Effector memory CD8-positive, alpha-beta T cell (primary cell): ENCODE measurements at places on chromosomes 2 and 18.

DNA sequence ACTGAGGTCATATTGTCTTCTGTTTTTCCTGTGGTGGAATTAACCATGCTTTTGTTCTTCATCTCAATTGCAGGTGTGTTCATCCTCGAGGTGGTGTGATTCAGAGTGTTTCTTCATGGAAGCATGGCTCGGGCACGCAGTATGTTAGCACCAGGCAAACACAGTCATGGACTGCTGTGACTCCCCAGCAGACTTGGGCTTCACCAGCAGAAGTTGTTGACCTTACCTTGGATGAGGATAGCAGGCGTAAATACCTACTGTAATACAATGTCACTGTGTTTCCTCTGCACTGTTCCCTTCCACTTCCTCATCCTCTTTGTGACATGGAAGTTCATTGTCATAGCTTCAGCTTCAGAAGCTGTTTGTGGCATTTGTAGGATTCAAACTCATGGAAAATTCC is 158.7 kb downstream of the HAUS1 start:
- DNase-seq: no peak

- no peak for DNase-seq
Observed at GRCh38 chr2:64967601-64968000, 21.6 kb upstream of the SLC1A4 start.

- DNase-seq: no peak
Observed at GRCh38 chr2:225512876-225513540, 113.5 kb downstream of the NYAP2 start.

DNA sequence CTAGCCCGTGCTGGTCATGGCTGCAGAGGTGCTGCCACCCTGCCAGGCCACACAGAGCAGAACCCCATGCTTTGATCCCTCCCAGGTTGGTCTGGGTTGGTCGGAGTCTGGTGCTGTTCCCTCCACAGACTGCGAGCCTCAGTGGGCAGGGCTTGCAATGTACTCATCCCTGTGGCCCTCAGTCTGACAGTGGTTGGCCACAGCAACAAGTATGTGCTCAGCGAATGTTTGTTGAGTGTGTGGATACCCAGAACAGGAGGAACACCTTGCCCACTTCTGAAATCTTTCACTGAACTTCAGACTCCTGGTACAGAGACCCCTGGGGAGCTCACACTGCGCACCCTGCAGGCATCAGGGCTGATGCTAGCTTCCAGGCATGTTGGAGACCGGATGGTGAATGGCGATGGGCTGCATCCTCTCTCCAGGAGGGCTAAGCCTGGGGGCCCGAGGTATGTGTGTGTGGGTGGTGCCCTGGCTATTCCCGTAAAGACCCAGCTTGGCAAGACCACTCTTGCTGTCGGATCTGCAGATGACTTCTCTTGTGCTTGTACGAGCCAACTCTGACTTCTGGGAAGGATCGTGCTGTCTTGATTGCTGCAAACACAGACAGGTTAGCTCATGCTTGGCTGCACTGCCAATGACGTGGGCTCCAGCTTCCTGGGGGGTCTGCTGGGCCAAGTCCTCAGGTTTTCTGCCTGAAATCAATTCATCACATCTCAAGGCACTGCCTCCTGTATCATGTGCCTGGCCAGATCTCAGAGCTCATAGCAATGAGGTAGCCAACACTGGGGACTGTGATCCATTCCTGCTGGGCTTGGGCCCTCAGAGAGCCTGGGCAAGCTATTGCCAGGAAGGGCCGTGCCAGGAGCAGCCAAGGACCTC is 43.7 kb downstream of the RHOB start:
- DNase-seq: no peak

- no peak for DNase-seq
Observed at GRCh38 chr2:56127463-56128152, 56.2 kb upstream of the CCDC85A start.

DNA sequence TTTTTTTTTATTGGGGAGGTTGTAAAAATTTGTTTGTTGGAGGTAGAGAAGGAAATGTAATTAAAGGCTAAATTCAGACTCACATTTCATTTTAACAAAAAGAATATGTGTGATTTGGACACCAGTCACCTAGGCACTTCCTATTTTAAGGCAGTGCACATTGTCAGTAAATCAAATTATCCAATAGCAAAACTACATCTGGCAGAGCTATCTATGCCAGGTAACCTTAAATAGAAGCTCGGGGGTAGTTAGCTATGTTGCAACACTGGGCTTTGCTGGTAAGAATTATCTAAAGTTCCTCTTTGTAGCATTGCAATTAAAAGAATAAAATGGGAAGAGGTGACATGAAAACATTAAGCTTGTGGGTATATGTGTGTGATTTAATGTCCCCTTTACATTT is 1064.4 kb upstream of the ZEB2 start:
- no peak for DNase-seq

- no peak for DNase-seq
Observed at GRCh38 chr2:15271276-15271675, 289.9 kb downstream of the NBAS start.

GRCh38 chr2:39424951-39425350 is 12.1 kb downstream of the MAP4K3 start:
- no peak for DNase-seq

DNA sequence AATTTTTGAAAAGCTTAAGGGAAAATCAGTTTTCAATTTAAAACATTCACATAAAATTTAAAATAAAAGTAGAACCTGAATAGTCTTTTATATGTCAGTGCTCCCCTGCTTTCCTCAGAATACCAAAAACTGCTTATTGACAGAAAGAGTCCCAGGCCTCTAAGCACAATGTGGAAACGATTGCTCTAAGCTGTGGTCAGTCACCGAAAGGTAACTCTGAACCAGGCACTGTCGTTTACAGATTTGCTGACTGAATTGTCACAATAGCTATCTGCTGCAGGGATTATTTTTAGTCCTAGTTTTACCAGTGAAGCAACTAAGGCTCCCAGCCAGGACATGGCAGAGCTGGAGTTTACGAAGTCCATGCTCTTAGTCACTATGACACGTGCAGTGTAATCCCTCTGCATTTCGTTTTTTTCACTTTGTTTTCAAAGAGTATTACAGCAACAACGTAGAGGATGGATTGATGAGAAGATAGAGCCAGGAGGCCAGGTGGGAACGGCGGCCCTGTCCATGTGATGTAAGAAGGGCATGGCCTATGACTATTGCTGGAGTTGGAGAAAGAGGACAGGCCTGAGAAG is 28.1 kb upstream of the TMEM247 start:
- no peak for DNase-seq

DNA sequence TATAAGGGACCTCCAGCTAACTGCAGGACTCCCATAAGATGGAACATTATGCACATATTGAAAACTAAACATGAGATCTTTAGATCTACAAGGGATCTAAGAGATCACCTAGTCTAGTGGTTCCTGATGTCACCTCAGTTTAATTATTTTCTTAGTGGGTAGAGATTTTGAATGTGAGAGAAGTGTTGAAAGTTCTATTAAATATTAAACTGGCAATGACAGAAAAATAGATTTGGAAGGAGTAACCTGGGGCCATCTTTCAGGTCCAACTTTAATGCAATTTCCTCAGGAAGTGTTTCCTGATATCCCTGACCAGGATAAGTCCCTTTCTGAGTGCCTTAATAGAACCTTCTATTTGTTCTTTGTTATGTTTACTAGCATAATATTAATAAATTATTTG is 29.1 kb upstream of the CPS1 start:
- DNase-seq: no peak

- no peak for DNase-seq
Observed at GRCh38 chr2:121038431-121038830, 246.6 kb downstream of the TFCP2L1 start.

- DNase-seq: no peak
Observed at GRCh38 chr18:42545825-42546224, 569.7 kb downstream of the RIT2 start.

DNA sequence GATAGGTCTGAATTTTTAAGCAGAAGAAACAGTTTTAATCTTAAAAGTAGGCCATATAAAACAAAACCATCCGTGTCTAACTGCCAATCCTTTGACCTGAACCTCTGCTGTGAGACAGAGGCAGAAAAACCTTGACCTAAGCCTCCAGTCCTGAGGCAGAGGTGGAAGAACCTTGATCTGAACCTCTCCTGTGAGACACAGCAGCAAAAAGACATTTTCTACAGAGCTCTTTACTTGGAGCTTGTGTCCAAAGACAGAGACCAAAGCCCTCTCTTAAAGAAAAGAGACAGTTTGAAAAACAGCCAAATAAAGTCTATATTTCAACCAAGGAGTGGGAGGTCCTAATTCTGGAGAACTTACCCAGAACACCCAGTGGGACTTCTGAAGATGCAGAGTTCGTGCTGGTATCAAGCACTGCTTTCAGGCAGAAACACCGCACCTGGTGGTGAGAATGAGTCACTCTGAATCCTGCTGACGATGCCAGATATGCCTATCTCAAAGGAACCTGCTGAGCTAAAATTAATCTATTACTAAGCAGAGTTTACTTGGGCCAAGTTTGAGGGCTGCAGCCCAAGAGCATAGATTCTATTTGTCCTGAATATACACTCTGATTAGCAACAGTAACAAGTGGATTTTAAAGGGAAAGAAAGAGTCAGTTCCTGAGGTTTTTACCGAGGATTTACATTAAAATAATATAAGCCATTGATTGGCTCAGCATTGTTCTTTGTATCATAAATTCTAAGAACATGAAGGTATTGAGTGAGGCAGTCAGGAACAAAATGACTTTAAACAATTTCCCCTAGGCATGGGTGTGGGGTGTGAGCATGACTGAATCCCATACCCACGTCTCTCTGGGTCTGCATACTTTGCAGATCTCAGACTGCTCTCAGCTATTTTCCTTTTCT is 806.4 kb downstream of the TRIB2 start:
- no peak for DNase-seq

- DNase-seq: peak; percentile 14
Observed at GRCh38 chr2:85888020-85888683, 638 bp downstream of the ST3GAL5 start.

DNA sequence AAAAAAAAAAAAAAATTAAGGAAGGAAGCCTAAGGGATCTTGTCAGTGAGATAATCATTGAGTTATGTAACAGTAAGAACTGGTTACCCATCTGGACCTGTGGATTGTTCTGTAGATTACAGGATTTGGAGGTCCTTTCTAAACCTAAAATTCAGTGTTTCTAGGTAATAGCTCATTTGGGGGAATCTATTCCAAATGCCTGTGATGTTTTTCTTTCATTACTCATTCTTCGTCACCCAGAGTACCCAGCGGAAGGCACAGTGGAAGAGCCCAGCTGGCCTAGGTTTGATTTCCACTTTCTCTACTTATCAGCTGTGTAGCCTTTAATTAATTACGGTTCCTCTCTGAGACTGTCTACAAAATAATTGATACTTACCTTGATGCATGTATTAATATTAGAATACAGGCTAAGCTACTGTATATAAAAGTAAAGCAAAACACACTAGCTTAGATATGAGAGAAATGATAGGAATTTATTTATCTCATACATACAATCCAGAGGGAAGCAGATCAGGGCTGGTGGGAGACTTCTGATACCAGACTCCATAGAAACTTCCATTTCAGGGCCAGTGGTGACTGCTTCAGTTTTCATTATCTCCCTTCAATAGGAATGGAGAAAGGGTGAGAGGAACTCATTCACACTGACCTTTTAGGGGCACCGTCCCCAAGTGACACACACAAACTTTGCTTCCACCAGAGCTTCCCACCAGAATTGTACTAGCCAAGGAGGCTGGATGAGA is 115.8 kb upstream of the NOSTRIN start:
- DNase-seq: no peak

GRCh38 chr2:149104221-149104620 is 65.7 kb downstream of the LYPD6B start:
- no peak for DNase-seq

DNA sequence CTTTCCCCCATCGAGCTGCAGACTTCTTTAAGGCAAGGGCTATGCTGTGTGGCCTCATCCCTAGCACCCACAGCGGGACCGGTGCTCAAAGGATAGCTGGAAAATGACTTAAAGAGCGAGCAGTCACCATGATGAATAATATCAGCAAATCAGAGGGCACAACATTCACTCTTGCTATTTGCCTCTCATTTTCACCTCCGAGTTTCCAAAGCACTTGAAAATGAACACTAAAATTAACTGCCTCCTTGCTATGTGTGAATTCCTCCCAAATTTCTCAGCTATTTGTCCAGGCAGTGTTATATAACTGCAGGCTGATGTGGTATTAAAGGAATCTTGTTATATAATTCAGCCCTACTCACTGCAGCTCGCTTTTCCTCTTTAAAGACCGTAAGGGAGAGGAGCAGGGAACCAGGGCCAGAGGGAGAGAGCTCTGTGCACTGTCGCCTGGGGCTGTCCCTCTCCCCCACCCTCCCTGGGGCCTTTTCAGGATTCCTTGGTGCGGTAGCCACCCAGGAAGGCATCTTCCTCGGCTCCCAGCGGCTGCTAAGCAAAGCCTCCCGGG is 1.4 kb downstream of the CYS1 start:
- no peak for DNase-seq

DNA sequence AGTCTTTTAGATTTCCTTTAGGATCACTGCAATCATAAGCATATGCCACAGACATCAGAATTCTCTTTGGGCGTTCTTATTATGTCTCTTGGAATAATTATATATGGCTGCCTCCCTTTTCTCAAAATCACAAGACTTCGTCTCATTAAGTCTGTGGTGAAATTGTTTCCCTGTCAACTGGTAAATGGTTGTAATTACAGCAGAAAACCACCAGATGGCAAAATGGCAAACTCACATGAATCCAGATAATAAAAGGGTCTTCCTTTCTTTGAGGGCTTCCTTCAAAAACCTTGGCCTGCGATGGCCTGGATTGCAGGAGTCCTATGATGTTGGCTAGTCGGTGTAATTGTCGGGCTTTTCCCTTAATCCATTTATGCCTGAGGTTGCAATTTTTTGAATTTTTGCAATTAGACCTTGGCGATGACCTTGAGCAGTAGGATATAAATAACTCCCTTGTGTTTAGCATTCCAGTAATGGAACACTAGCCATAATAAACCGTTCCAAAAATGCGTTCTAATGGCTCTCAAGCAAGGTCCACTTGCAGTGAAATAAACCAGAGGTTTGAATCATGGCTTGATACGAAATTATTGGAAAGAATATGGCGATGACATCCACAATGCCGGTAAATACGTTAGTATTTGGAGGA is 656.4 kb downstream of the MBD2 start:
- DNase-seq: no peak

DNA sequence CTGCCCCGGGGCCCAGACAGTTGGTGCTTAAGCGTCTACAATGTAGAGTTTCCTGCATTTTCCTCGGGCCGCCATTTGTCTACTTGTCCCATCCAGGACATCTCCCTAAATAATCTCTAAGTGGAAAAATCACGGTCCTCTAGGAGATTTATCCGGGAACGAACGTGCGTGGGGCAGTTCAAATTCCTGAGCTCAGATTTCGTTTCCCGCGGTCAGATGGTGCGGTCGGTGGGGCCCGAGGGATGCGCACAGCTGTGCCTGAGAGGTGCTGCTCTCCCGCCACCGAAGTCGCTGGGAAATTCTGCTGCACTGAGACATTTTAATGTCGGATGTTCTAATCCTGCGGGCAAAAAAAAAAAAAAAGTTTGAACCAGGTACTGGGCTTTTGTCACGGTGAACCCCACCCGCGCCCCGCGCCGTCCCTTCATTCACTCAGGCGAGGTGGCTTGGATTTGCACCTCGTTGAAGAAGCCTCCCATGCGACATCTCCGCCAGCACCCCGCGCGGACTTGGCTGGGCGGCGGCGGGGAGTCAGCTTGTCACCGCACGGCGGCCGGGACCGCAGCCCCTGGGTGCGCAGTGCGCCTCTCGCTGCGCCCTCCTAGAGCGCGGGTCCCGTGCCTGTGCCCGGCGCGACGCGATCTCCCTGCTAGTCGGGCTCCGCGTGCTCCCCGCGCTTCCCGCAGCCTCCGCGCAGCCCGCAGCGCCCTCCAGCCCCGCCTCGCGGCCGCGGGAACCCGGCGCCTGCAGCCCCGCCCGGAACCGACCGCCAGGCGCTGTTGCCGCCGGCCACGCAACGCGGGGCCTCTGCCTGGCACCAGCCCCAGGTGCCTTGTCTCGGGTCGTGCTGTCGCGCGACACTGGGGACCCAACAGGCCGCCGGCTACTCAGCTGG is 191.9 kb upstream of the TCF4 start:
- DNase-seq: no peak
